ENCODE measurements at places on chromosomes 5 and 9.
A peak's percentile ranks its signal among the peaks of the same experiment; 100 is the strongest.

DNA sequence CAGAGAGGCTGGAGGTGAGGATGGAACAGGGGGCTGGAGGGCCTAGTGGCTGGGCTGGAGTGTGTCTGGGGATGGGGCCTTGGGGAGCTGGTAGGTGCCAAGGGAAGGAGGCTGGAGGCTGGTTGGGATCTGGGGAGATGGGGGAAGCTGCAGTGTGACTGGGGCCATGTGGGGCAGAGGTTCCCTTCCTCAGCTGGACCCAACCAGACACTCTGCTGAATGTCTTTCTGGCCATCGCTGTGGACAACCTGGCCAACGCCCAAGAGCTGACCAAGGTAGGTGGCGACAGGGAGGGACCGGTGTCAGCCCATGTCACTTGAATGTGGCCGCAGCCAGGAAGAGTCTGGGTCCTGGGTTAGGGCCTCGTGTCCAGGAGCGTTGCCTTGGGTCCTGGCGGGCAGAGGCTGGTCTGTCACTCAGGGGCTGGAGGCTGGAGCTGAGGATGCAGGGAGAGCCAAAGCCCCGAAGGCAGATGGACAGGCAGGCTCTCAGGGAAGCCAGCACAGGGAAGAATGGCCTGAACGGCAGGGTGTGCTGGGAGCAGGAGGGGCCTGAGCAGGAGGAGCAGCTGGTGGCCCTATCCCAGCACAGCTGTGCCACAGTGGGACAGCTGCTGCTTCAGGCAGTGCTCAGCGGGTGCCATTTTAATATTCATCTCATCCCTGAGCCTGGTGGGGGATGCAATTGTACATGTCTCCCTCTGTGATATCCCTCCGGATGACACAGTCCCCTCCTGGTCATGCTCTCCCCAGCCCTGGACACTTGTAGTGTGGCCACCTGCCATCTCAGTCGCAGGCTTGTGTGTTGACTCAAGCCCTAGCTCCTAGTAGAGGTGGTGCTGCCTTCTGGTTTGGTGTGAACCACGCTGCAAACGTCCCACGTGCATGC, 132.5 kb downstream of the CACNA1B start:
- DNase-seq: peak; percentile 62

DNA sequence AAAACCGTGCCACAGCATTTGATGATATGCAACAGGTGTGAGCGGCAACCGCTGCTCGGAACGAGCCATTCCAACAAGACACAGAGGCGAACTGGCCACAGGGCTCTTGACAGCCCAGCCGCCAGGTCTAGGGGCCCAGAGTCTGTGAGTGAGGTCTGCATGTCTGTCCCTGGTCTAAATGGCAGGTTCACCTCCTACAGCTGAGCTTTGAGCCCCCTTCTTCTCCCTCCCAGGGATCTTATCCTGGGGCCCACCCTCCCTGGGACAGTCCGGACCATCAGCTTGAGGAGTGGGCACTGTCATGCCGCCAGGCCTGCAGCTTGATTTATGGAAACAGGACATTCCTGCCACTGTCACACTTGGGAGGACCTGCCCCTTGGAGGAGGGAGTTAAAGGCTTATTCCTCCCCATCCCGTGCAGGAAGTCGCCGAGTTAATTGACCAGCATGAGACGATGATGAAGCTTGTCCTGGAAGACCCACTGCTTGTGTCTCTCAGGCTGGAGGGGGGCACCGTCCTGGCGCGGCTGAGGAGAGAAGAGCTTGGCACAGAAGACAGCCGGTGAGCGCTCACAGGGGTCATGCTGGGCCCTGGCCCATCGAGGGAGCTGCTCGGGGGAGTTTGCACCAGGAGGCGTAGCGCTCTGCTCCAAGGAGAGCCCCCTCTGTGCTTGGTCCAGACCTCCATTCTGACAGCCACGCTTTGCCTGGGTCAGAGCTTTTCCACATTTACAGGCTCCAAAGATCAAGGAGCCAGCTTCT, 35.5 kb upstream of the LRRC14B start:
- DNase-seq: peak; percentile 41

GRCh38 chr9:86201474-86202337, 57.8 kb downstream of the C9orf153 start:
- no peak for DNase-seq

- peak; percentile 88 for DNase-seq
These were observed 65.4 kb upstream of the GARNL3 start for GRCh38 chr9:127199001-127199791.

DNA sequence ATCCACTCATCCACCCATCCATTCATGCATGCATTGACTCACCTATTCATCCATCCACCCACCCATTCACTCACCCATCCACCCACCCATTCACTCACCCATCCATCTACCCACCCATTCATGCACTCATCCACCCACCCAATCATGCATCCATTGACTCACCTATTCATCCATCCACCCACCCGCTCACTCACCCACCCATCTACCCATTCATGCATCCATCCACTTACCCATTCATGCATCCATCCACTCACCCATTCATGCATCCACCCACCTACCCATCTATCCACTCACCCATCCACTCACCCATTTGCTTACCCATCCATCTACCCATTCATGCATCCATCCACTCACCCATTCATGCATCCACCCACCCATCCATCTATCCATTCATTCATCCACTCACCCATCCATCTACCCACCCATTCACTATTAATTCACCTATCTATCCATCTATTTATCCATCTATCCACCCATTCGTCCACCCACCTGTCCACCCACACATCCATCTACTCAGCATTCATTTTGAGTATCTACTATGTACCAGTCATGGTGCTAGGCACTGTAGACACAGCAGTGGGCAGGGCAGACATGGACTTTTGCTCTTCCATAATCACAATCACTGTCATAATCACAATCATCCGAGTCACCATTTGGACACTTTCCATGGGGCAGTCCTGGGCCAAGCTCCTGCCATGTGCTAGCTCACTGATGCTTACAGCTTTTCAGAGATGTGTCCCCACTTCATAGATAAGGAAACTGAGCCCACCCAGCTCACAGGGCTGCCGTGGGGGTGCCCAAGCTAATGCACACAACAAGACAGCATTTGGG, 34.4 kb downstream of the HMCN2 start:
- DNase-seq: no peak

- no peak for DNase-seq
These were observed 71.8 kb upstream of the CLINT1 start for GRCh38 chr5:157930710-157931109.

GRCh38 chr9:120109242-120109641, 470.7 kb downstream of the CDK5RAP2 start:
- DNase-seq: no peak

- no peak for DNase-seq
These were observed 17.5 kb upstream of the NREP start for GRCh38 chr5:111774525-111774924.

DNA sequence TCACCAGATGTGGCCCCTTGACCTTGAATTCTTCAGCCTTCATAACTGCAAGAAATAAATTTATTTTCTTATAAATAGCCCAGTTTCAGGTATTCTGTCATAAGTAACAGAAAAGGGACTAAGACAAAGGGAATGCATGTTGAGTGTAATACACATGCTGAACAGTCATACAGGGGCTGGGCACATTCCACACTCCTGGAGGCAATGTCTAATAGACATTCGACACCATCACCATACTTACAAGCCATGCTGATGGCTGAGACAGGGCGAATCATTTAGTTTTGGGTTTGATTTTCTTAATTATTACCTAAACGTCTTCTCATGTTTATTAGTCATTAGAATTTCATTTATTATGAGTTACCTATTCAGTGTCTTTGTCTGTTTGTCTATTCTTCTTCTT, 68.5 kb downstream of the TENT4A start:
- DNase-seq: no peak

GRCh38 chr9:5714501-5715401, 85.8 kb downstream of the RIC1 start:
- DNase-seq: no peak

GRCh38 chr9:94772639-94773303, 46.3 kb downstream of the AOPEP start:
- DNase-seq: no peak

DNA sequence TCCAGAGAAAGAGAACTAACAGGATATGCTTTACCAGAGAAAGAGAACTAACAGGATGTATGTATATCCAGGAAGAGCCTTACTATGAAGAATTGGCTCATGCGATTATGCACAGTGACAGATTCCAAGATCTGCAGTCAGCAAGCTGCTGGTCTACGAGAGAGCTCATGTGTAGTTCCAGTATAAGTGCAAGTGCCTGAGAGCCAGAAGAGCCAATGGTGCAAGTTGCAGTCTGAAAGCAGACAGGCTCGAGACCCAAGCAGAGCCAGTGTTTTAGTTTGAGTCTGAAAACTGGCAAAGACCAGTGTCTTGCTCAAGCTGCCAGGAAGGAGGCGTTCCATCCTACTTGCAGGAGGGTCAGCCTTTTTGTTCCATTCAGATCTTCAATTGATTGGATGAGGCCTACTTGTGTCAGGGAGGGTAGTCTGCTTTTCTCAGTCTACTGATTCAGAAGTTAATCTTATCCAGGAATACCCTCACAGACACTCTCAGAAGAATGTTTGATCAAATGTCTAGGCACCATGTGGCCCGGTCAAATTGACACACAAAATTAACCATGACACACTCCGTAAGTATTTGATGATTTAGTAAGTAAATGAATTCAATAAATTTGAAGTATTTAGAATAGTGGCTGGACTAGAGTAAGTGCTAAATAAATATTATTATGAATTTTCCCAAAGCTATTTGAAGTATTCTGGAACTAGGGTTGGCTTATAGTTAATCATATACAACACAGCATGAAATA, 372.1 kb upstream of the SGCD start:
- DNase-seq: no peak

GRCh38 chr5:168766426-168766700, 187.2 kb upstream of the PANK3 start:
- DNase-seq: no peak

- no peak for DNase-seq
These were observed 93.5 kb downstream of the SYK start for GRCh38 chr9:90894986-90895687.

DNA sequence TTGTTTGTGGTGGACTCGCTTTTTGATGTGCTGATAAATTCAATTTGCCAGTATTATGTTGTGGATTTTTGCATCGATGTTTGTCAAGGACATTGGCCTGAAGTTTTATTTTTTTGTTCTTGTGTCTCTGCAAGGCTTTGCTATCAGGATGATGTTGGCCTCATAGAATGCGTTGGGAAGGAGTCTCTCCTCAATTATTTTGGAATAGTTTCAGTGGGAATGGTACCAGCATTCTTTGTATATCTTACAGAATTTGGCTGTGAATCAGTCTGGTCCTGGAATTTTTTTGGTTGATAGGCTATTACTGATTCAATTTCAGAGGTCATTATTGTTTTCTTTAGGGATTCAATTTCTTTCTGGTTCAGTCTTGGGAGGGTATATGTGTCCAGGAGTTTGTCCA, 141.4 kb upstream of the RGS7BP start:
- DNase-seq: no peak

- no peak for DNase-seq
These were observed 14.4 kb upstream of the GALNT10 start for GRCh38 chr5:154176181-154176580.

DNA sequence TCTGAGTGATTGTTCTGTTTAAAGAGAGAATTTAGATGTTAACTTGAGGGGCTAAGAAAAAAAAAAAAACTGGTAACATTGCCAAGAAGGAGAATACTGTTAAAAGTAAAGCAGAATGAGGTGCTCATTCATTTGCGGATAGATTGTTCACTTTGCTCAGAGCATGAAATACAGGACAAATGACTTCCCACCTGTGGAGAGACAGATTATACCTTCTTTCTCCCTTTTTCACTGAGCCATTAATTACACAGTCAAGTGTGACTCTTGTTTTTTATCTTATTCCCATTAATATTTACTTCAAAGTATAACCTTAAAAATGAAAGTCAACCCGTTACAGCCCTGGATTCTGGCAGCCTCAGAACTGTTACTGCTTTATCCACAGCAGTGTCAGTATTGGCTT, 264.5 kb downstream of the TAF11L14 start:
- no peak for DNase-seq

DNA sequence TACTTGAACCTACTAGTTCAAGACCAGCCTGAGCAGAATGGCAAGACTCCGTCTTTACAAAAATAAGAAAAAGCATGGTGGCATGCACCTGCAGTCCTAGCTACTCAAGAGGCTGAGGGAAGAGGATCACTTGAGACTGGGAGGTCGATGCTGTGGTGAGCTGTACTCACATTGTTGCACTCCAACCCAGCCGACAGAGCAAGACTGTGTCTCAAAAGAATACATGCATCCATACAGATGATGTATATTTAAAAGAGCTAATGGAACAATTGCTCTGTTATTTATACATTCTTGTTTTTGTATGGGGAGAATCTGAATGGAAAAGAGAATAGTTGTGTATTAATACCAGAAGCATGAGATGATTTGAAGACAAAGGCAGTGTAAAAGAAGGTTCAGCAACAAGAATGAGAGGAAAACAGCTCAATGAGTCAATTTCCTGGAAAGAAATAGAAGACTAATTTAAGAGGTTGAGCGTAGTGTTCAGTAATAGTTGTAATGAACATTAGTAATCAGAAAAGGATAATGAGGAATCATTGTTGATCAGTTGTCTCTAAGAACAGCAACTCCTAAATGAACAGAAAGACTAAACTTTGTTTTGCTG, 1.9 kb upstream of the LRRC70 start:
- no peak for DNase-seq

GRCh38 chr9:19155106-19155935, 28.0 kb upstream of the PLIN2 start:
- DNase-seq: no peak

- DNase-seq: no peak
These were observed 8.8 kb upstream of the GGTA1 start for GRCh38 chr9:121508415-121508814.

Measured in left forelimb (tissue), 1 donor.